ENCODE measurements at places on chromosomes 5 and 9.

- DNase-seq, result no peak
Measured at GRCh38 chr5:143775258-143775657, 36.7 kb upstream of the HMHB1 start.

DNA sequence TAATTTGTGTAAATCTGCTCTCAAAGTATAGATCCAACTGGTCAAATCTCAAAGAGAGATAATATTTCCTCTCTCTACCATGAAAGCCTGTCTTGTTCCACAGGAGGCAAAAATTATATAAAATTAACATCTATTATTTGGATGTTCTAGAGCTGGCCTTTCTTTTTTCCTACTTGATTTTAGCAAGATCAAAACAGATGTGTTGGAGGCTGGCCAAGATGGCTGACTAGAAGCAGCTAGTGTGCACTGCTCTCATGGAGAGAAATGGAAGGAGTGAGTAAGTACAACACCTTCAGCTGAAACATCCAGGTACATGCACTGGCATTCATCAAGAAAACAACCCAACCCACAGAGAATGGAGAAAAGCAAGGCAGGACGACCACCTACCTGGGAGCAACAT, 298.6 kb upstream of the SLC24A2 start:
- DNase-seq, result no peak

DNA sequence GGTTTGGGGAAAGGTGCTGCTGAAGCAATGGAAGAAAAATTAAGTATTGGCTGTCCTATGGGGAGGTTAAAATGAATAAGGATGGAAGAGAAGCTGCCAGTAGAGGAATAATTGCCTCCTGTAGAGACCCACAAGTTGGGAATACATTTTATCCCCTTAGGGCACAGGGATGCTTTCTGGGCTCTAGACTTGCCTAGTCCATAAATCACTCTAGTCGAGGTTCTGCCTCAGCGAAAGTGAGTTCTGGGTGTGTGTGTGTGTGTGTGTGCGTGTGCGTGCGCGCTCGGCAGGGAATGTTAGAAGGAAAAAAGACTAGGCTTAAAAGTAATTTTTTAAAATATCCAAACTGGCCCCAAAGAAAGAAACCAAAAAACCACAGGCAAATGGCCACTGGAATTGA, 291.6 kb downstream of the DOCK8 start:
- no peak for DNase-seq

GRCh38 chr9:86667307-86667706, 280.0 kb downstream of the GAS1 start:
- no peak for DNase-seq

DNA sequence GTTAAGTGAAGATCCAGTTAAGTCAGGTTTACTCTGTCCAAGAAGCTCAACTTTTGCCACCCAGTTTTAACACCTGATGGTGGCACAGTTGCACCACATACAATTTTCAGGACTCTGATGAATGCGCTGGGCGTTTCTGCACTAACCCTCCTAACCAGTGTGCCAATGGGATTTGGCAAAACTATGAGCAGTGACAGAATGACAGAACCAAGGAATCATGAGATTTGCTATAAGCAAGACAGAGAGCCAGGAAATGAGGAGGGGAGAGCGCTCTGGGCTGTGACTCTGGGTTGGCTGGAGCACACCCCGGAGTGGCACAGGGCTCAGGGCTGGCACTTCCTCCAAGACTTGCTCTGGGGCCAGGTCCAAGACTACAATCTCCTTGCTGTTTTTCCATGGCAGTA, 84.1 kb downstream of the SH3PXD2B start:
- DNase-seq, result no peak

- DNase-seq, result no peak
Measured at GRCh38 chr5:73464016-73464745, 15.6 kb upstream of the FOXD1 start.

- DNase-seq, result no peak
Measured at GRCh38 chr5:127834554-127834953, 131.4 kb downstream of the CCDC192 start.

- no peak for DNase-seq
Measured at GRCh38 chr5:138700581-138701362, 52.5 kb upstream of the CTNNA1 start.

- DNase-seq, result no peak
Measured at GRCh38 chr9:21852754-21853153, 50.3 kb downstream of the MTAP start.

- DNase-seq, result no peak
Measured at GRCh38 chr5:132013006-132013689, 1.7 kb upstream of the ACSL6 start.

- DNase-seq, result no peak
Measured at GRCh38 chr9:124475868-124476690, 25.8 kb downstream of the ADGRD2 start.

DNA sequence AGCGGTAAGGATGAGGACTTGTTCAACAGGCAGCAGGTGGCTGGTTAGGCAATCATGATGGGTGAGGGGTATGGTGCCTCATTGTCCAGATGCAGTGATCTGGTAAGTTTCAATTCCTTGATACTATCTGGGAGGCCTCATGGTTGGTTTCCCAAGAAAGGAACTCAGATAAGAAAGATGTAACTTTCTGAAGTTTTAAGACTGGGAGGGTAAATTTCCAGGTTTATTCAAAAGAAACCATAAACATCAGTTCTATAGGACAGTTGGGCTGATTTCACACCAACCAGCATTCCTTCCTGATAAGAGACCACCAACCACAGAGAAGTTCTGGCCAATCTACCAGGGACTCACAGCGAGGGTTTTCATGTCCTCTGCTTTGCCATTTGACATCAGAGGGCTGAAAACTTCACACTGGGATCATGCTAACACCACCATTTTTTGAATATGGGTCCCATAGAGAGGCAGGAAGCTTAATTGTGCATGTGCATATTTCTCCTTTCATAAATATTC, 773 bp upstream of the AGGF1 start:
- no peak for DNase-seq

DNA sequence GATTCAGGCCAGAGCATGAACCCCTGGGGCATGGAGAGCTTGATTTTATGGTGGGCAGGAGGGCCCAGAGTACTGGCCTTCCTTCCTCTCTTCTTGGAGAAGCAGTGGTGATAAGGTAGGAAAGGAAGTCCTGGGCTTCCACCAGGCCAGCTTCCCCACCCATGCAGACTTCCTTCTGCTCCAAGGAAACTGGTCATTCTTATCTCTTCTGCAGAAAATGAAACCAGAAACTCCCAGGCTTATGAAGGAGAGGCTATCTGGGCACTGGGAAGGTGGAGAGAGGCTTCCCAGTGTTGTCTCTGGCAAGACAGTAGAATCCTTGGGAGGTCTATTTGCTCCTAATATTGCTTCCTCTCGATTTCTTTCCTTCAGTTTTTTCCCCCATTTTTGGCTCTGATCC, 110.5 kb upstream of the EQTN start:
- no peak for DNase-seq

- no peak for DNase-seq
Measured at GRCh38 chr9:93597142-93597706, 20.8 kb downstream of the PHF2 start.

- DNase-seq, result no peak
Measured at GRCh38 chr5:81819556-81820317, 68.8 kb upstream of the SSBP2 start.

- no peak for DNase-seq
Measured at GRCh38 chr9:128098297-128099230, 29.0 kb downstream of the PTGES2 start.

DNA sequence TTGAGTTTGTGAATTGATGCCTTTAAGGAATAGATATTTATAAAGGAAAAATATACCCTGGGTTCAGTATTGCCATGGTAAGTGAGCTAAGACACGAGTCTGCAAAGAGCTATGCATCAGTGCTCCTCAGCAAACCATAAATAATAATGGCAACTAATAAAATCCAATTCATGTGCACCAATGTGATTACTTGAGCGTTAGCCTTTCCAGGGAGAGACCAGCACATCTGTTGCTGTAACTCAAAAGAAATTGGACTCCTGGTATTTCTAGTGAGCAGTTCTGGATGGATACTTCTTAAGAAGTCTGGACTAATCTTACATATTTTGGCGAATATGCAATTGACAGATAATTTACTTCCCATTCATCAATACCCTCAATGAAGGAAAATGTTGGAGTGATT, 373.3 kb downstream of the ARHGEF28 start:
- DNase-seq, result no peak

- peak; percentile 65 for DNase-seq
Measured at GRCh38 chr9:99266255-99267023, 44.4 kb downstream of the SEC61B start.

DNA sequence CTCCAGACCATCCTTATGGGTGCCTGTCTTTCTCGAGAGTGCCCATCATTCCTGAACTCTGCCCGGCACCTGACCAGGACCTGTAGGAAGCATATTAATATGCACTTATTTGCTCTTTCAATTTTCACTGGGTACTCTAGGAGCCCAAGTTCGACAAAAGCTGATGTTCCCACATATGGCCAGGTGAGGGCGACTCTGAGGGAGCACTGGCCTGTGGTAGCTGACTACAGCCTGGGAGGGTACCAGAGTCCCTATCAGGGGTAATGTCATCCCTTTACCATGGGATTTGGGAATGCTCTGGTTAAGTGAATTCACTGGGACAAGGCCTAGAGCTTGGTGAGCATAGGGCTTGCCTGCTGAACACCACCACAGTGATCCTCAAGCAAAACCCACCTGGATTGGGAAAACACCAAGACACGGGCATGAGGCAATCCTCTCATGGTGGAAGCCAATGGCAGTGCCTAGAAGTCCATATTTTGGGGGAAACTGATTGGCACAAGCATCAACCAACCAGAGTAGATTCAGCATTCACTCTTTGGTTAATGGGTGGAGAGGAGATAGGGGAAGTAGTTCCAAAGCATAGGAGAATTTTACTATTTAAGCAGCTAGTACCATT, 112.2 kb downstream of the MTX3 start:
- peak; percentile 48 for DNase-seq

- no peak for DNase-seq
Measured at GRCh38 chr9:115146581-115147021, 28.6 kb upstream of the TNC start.

DNA sequence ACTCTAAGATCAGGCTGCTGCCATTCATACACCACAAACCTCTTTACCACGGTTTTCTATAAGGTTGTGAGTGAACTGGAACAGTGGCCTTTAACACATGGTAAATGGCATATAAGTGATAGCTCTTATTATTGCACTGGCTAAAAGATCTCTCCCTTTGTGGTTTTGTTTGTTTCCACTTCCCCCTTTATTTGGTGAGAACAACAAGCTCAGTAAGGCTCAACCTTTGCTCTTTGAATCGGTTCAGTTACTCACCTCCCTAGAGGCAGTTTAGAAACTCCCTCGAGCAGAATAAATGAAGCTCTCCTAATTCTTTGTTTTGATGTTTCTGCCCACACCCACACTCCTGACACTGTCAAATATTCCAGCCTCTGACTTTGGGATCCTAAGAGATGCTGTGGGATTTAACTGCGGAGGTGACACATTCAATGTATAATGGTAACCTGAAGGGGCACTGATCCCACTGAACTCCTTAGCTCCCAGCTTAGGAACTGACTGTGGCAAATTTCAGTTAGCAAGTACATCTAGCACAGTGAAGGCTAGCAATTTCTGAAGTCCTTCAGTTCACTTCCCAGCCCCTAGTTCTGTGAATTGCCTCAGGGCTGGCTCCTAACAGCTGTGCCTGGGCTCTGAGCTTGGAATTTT, 22.5 kb upstream of the RAD23B start:
- no peak for DNase-seq

GRCh38 chr9:109499093-109499630, 1.1 kb upstream of the PTPN3 start:
- DNase-seq, result no peak

DNA sequence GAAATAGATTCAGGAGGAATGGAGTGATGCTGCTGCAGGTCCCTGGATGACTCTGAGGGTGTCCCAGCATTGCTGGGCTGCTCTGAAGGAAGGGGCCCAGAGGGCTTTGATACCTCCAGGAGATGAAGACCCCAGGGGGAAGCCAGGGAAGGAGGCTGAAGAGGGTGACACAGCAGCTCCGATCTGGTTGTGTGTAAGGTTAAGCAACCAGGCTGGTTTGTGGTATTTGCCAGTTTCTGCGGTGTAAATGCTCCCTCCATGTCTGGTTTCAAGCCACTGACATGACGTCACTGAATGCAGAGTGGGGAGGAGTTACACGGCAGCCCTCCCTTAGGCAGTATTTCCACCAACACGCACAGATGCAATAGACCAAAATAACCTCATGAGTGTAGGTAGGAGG, 40.0 kb upstream of the ORM1 start:
- no peak for DNase-seq

- DNase-seq, result no peak
Measured at GRCh38 chr9:122209451-122209850, 19.3 kb downstream of the LHX6 start.

GRCh38 chr5:147190331-147190730, 44.5 kb upstream of the STK32A start:
- DNase-seq, result no peak

DNA sequence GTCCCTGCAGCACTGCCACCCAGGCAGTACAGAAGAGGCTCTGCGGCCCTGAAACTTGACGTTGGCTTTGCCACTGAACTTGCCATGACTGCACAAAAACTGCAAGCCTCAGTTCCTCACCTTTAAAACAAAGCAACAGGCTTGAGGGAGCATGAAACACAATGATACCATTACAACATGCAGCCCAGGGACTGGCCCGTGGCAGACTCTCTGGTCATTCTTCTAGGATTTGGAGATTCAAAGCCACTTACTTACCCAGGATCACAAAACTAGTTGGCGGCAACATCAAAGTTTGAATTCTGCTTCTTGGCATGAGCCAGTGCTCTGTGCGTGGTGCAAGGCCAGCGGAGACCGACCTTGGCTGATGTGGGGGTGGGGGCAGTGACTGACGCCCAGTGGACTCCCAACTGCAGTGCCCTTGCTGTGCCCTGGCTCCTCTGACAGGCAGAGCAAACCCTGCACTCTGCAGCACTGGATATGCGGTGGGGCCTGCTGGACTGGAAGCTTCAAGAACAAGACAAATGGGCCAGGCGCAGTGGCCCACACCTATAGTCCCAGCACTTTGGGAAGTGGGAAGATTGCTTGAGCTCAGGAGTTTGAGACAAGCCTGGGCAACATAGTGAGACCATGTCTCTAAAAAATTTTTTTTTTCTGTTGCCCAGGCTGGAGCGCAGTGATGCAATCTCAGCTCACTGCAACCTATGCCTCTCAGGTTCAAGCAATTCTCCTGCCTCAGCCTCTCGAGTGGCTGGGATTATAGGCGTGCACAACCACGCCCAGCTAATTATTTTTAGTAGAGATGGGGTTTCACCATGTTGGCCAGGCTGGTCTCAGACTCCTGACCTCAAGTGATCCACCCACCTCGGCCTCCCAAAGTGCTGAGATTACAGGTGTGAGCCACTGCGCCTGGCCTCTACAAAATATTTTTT, 18.9 kb downstream of the SQSTM1 start:
- DNase-seq, result no peak

- DNase-seq, result no peak
Measured at GRCh38 chr9:34793428-34793827, 83.5 kb upstream of the CCL21 start.

- DNase-seq, result no peak
Measured at GRCh38 chr9:105712773-105713172, 18.4 kb downstream of the TMEM38B start.

GRCh38 chr9:72486594-72486955, 34.8 kb upstream of the TMC1 start:
- no peak for DNase-seq

Data from stimulated activated CD4-positive, alpha-beta T cell treated with anti-CD3 and anti-CD28 coated beads, Interleukin-2, amount 100 ng/mL, for 48 hours (primary cell).